ENCODE measurements at places on chromosomes 6 and 20. TPM values are rescaled to one million over a fixed set of nuclear protein-coding genes. Genes with fewer than 3 reads are reported as not detected.

Gene HRH3
- polyA plus RNA-seq, result 0.37 TPM

Gene PSORS1C2
- not detected for polyA plus RNA-seq

Gene ZC2HC1B
- polyA plus RNA-seq, result not detected

Gene RFX6
- polyA plus RNA-seq, result not detected

Gene TREM2
- 1.4 TPM for polyA plus RNA-seq

Gene MYB
- 1.5 TPM for polyA plus RNA-seq

Gene SLC44A4
- 2.4 TPM for polyA plus RNA-seq

Gene BEND6
- 5.2 TPM for polyA plus RNA-seq

Gene RCAN2
- polyA plus RNA-seq, result 26.9 TPM

Gene SLC22A3
- 3.9 TPM for polyA plus RNA-seq

DNA sequence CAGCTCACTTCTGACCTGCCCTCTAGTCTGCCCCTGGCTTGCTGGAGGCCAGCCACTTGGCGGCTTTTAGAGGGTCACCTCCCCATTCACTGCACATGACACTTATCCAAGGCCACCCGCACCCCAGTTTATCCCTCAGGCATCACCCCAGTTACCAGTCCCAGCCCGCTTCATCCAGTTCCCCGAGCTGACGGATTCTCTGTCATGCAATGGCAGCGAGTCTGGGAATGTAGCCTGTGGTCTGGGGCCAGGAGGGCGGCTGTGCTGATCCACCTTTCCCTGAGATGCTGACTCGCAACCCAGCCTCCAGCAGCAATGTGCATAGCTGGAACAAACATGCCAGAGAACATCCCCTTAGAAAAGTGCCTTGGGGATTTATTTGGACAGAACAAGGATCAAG is 25.8 kb downstream of the SYNDIG1 start:
- no peak for DNase-seq

DNA sequence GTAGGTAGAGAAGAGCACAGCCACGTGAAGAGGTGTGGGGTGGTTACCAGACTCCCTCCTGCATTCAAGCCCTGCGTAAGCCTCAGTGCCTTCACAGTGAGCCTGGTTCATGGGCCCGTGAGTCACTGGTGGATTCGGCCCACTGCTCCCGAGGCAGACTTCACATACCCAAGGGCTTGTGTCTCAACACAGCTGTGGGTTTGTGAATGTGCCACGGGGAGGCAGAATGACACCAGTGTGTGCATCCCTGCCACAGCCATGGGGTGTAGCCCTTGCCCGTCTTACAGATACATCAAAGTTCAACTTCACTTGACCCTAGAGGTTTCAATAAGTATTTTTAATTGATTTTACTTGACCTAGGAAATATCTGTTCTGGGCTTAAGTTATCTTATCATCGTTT is 108.5 kb downstream of the MAP3K4 start:
- no peak for DNase-seq

DNA sequence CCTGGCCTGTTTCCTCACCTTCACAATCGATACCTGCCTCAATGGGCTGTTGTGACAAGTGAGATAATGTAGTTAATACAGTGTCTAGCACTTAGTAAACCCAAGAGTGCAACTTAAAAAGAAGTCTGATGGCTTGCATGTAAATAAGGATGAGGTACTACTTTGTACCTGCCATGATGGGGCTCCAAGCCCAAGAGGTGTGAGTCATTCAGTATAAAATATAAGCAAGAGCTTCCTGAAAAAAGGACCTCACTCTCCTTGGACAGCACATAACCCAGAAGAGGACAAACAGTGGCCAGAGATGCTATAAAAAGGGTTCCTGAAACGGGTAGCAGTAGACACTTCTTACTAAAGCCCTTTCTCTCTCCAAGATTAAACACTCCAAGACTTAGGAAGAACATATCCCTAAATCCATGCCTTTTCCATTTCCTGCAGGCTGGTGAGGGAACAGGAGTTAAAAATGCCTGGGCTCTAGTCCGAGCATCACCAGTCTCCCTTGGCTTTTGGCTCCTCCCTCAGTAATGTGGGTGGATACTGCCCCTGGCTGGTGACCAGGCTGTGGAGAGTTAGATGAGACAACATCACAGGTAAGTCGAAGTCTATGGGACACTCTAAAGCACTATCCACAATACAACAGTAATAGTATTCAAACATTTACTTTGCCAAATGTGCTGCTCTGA is 4.3 kb downstream of the UBE2V1 start:
- no peak for DNase-seq

- DNase-seq, result no peak
Measured at GRCh38 chr20:22944062-22944461, 91.0 kb upstream of the SSTR4 start.

- DNase-seq, result no peak
Measured at GRCh38 chr6:32439602-32440214, at the start of gene HLA-DRA. TSS of gene HLA-DRA (plus strand) at chr6:32439887. CDS start at chr6:32439951, 64 bp downstream.

DNA sequence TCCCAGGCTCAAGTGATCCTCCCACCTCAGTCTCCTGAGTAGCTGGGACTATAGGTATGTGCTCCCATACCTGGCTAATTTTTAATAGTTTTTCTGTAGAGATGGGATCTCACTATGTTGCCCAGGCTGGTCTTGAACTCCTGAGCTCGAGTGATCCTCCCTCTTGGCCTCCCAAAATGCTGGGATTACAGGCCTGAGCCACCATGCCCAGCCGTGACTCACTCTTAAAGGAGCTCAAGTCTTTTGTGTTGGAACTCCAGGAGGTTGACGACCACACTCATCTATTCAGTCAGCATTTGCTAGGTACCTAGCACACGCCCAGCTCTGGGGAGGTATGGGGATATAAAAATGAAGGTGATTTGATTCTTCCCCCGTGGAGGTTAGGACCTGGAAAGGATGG is 62.8 kb downstream of the UTRN start:
- DNase-seq, result no peak

DNA sequence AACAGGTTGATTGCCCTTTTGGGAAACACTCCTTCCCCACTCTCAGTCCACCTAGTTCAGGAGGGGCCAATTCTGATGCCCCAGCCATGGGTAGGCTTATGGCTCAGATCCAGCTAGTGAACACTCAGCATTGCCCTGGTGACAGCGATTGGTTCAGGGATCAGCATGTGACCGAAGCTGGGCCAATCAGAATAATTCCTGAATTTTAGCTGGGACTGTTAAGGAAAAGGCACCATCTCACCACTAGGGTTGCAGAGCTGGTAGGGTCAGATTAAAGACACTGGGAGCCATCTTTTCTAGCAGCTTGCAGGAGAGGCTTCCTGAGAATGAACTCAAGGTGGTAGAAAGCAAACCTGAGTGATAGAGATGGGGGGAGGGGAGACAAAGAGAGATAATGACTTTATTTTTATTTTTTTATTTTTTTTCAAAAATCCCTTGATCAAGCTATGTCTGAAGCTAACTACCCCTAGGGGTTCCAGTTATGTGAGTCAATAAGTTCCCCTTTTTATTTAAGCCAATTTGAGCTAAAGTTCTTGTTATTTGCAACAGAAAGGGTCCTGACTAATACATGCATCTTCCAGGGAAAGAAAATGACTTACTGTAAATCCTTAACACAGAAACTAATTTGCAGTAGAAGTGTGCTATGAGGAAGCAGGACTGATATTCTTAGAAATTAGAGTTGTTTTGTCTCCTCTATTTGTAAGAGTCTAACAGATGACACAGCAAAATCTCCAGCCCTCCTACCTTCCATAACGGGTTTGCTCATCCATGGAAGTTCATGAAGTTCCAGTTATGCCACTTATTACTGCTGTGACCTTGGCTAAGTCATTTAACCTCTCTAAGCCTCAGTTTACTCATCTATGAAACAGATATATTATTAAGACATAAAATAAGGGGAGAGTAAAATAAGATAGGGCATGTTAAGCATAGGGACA is 44.7 kb downstream of the EYA2 start:
- no peak for DNase-seq

DNA sequence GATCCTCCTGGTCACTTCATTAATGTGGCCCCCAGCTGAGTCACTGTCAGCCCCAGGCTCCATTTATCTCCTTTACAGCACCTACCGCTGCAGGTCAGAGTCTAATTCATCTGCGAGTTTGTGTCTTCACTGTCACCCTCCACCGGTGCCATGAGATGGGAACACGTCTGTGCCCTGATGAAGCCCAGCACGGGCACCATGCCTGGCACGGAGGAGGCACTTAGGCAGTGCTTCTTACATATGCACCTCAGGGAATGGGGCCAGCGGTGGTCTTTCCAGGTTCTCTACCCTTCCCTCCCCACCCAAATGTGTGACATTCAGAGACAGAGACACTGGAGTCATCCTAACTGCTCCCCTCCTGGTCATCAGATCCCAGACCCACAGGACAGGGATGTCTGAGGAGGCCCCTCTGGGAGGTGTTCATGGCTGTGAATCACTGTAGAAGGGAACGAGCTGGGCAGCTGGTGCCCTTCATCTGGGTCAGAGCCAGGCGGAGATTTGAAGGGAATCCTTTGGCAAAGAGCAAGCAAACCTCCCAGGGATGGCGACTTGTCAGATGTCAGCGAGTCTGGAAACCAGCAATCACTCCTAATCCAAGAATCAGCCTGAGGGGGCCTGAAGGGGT is 364.6 kb downstream of the PREX1 start:
- DNase-seq, result no peak

- DNase-seq, result no peak
Measured at GRCh38 chr20:50510706-50511542, 741 bp downstream of the PTPN1 start.

- DNase-seq, result no peak
Measured at GRCh38 chr20:47317127-47317895, 39.2 kb downstream of the ZMYND8 start.

DNA sequence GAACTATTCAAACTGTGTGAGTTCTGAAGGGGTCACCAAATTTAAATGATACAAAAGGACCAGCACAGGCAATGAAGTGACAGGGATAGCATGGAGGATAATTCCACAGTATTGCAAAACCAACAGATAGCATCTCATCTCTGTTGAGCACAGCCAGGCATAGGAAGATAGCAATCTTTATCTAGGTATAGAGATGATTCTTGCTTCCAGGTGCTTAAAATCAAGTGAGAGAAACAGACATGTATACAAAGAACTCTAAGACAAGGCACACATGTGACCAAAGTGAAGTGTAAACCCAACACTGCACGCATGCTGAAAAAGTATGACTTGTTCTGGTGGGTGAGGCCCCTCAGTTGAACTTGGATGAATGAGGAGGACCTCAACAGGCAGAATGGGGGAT is 48.4 kb upstream of the ARMC2 start:
- no peak for DNase-seq

DNA sequence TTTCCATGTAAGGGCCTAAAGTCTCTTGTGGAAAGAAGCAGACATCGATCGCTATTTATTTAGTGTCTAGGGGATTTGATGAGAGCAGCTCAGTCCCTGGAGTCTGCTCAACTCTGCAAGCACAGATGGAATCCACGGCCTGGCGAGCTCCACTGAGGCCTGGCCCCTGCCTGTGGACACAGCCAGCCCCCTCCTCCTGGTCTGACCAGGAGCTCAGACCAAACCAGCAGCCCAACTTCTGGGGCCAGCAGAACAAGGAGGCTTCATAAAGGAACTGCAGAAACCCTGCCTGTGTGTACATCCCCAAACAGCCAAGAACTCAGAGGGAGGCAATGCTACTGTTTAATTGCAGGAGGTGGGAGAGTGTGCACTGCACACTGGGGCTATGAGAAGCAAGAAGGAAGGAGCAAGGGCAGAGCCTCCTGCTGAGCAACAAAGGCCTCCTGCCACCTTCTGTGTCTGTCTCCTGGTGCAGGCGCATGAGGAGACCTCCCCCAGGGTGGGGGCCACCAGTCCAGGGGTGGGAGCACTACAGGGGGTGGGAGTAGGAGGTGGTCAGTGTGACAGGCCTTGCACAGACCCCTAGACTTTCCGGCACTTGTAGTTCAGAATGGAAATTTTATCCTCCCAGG is 3.8 kb downstream of the CST5 start:
- no peak for DNase-seq

DNA sequence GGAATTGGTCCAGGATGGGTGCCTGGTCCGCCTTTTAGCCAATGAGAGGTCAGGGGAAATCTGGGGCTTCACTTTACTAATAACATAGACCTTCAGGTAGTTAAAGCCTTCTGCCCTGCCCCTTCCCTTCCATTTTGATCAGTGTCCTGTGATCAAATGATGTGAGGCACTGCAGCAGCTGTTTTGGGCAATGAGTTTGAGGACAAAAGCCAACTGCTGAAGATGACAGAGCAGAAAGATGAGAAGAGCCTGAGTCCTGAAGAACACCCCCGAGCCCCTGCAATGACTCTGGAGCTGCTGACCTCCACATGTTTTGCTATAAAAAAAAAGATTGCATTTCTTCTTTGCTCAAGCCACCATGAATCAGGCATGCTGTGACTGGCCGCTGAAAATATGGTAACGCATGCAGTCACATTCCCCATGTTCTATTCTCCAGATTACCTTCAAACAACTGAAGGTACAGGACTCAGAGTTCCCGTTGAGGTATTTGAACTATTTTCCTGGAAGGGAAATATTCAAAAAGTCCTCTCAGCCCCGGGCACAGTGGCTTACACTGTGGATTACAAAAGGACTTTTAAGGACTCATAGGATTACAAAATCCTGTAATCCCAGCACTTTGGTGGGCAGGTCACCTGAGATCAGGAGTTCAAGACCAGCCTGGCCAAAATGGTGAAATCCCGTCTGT is 45.7 kb upstream of the B4GALT5 start:
- DNase-seq, result no peak

DNA sequence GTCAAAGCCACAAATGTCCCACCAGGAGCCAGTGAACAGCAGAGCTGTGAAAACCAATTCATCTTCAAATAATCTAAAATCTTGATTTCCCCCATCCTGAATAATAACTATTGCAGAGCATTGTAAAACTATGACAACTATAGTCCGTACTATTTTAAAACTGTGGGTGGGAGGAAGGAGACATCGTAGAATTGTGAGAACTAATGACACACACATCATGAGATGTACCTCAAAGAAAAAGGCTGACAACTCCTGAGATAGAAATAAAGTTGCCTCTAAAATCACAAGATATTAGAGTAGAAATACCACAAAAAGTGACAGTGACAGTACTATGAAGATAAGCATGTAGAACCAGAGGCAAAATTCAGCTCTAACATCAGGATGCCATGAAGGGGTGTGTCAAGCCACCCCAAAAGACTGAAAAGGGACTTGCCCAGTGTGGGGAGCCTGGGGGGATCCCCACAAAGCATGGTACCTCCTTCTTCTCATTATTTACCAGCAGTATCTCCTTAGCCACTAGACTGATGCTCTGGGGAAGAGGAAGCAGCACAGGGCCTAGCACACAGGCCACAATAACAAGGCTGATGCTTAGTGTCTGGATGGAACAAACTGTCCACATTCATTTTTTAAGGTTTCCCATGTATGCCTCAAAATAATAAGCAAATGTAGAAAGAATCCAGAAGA is 13.4 kb downstream of the NAPB start:
- no peak for DNase-seq

DNA sequence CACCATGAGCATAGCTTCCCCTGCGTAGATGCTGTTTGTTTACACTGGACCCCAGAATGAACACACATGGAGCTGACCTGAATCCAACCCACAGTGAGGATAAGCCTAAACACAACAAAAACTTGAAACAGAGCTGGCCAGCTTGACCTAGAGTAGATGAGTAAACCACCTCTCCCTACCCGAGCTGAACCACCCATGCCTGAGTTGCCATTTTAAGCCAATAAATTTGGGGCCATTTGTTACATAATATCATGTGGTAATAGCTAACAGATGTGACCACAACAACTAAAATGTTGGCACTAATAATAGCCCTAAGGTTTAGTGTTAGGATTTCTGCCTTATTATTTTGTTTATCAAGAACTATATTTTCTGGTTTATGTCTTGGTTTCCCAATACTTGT is 103.2 kb upstream of the GRIK2 start:
- no peak for DNase-seq

GRCh38 chr6:42363926-42364849 is 87.5 kb downstream of the TRERF1 start:
- DNase-seq, result no peak

- no peak for DNase-seq
Measured at GRCh38 chr6:48280035-48280620, 169.1 kb upstream of the PTCHD4 start.

All from left renal pelvis (tissue), 4 donors.